Articular chondrocyte of knee joint (primary cell): ENCODE measurements at places on chromosomes 6 and 20. TPM values are rescaled to one million over a fixed set of nuclear protein-coding genes. Genes with fewer than 3 reads are reported as not detected.

Gene PAK5
- total RNA-seq = not detected in 2 replicates

Gene DEFB119
- total RNA-seq = not detected in 2 replicates

Gene PHACTR1
- total RNA-seq = 6.0 and 12.2 TPM in 2 replicates

Gene TMEM181
- 39.6 and 45.3 TPM in 2 replicates for total RNA-seq

Gene TMEM151B
- total RNA-seq = under 0.01 TPM in 2 replicates

Gene HSPA12B
- 0.13 and 0.22 TPM in 2 replicates for total RNA-seq

Gene IMPG1
- total RNA-seq = not detected in 2 replicates

Gene PRL
- 0.11 TPM in 1 of 2 replicates, not detected in the other for total RNA-seq
